ENCODE measurements at places on chromosomes 11 and 22. TPM values are rescaled to one million over a fixed set of nuclear protein-coding genes. Genes with fewer than 3 reads are reported as not detected.

The PKDREJ gene
- total RNA-seq = 0.09 TPM

The FOLR3 gene
- total RNA-seq = 0.34 TPM

The MMP3 gene
- total RNA-seq = 19.1 TPM

The UPB1 gene
- not detected for total RNA-seq

The DUSP8 gene
- 0.09 TPM for total RNA-seq

The SCN3B gene
- total RNA-seq = under 0.01 TPM

The C11orf42 gene
- not detected for total RNA-seq

The SUSD2 gene
- total RNA-seq = 0.26 TPM

The TST gene
- total RNA-seq = 16.4 TPM

The ARVCF gene
- 10.7 TPM for total RNA-seq

The OR8G5 gene
- not detected for total RNA-seq

The PRRG4 gene
- total RNA-seq = not detected

Measured in bronchial smooth muscle cell (primary cell).